Substantia nigra (tissue), 51 donors: ENCODE measurements at places on chromosomes 3 and 15.

DNA sequence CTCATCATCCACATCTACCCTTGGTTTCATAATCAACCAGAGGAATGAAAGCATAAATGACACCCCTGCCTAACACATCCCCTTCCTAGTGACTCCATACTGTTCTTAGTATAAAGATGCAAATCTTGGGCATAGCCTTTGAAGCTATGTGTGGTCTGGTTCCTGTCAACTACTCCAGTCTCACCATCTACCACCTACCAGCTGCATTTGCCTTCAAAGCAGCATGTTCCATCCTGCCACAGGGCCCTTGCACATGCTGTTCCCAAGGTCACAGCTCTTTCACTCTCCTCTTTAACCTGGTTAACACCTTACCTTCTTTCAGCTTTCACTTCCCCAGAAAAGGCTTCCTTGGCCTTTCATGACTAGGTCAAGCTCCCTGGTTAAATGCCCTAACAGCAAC, 62.3 kb upstream of the ARHGEF3 start:
- no peak for DNase-seq

DNA sequence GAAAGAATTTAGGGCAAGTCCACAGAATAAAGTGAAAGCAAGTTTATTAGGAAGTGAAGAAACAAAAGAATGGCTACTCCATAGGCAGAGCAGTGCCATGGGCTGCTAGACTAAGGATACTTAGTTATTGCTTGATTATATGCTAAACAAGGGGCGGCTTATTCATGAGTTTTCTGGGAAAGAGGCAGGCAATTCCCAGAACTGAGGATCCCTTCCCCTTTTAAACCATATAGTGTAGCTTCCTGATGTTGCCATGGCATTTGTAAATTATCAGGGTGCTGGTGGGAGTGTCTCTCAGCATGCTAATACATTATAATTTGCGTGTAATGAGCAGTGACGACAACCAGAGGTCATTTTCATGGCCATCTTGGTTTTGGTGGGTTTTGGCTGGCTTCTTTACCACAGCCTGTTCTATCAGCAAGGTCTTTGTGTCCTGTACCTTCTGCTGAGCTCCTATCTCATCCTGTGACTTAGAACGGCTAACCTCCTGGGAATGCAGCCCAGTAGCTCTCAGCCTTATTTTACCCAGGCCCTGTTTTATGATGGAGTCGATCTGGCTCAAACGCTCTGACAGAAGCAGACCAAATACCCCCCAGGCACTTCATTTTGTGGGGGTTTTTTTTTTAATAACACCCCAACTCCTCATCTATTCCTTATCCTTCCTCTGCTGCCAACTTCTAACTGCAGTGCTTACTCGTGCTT, 103.0 kb upstream of the RARB start:
- DNase-seq: no peak

DNA sequence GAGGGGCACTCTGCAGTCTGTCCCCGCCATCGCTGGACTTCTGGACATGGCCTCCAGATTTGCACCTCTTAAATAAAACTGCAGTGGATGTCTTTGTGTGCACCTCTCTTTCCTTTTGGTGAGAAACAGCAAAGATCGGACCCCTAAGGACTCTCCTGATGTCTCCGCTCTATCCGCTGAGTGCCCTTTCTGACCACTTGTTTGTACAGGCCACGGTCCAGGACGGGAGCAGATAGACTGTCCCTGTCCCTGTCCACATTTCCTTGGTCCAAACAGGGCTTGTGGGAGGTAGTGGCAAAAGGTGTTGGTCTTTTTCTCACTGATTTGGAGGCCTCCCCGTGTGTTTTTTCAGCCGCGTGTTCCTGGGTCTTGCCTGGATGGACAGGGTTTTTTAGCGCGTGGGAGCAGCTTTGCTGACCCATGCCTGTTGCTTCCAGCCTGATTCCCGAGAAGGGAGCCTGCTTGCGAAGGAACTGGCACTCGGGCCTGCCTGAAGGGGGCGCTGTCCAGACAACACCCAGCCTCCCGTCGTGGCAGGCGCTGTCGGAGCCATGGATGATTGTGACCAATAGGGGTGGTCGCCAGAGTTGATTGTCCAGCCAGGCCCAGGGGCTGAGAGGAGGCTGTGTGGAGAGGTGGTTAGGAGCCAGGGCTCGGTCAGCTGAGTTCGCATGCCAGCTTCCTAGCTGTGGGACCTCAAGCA, 13.2 kb upstream of the STAB1 start:
- DNase-seq: no peak

DNA sequence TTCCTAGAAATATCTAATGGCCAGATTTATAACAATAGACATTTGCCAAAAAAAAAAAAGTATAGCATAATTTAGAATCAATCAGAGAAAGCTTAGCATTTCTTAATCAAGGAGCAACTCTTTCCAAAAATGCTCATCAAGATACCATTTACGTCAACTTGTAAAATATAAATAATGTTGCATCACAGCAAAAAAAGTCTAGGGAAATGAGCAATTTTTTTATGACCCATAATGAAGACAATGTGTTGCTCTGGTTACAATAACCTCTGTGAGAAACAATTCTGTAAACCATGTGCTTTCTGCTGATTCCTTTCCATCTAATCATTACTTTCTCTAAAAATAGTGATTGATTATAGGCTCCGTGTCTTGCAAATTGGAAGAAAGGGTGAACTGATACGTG, 36.3 kb downstream of the KBTBD8 start:
- DNase-seq: no peak

- DNase-seq: no peak
These were observed 183.3 kb downstream of the NSUN3 start for GRCh38 chr3:94246171-94246570.

DNA sequence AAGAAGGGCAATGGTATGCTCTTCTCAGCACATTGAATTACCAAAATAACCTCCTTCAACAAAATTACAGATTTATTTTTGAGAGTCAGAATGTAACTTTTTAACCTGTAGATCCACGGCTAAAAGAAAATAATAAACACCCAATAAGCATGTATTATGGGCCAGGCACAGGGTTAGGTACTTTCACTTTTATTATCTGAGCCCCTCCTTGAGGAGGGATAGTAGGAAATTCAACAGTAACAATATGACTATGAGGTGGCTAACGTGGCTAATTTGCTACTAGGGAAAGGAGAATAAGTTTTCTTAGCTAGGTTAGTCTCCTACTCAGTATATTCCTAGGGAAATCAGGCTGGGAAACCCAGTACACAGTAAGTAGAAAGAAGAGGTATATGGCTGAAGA, 306.9 kb downstream of the GAP43 start:
- no peak for DNase-seq

- no peak for DNase-seq
These were observed 41.9 kb upstream of the SLC41A3 start for GRCh38 chr3:126125781-126126251.

DNA sequence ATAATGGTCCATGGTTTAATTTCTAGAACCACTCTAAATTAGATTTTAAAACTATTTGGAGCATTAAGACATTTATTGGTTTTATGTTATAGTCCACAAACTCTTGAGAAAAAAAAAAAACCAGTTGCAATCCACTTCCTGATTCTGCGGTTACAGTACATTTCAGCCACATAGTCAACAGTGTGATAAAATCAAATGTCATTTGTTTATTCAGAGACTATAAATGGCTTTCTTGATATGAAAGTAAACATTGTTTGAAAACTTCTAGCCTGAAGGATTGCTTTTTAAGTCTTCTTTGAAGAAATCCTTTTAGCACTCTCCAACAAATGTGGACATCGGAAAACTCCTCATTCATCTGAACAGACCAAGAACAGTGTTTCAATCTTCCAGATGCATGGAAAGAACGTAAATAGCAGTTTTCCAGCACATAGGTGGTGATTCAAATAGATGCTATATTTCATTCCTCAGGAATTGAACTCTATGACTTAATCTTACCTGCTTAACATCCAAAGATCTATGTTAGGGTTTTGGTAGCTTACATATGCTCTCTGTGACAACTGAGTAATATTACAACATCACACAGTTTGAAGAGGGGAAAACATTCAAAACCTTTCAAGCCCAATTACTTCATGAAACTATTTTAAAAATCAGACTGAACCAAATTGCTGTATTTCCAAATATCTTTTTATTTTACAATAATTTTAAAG, 87.8 kb upstream of the UBE2E2 start:
- no peak for DNase-seq

- no peak for DNase-seq
These were observed 157.8 kb upstream of the ROPN1 start for GRCh38 chr3:124149771-124150170.

DNA sequence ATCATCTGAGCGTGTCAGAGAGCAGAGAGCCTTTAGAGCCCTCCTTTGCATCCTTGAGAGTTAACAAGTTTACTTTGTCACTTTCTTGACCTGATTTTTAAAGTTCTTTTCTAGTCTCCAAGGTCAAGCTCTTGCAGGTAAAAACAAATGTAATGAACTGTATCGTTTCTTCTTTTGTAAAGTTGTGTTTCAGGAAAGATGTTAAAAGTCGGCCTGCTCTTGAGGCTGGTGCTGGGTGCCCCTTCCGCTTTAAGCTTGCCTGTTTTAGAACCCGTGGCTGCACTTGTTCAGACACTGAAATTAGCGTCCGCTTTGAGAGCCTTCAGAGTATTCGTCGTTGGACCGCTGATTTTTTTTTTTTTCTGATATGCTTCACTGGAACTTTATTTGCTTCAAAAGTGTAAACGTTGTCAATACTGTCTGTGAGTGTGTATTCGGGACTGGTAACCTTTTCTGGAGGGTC, 52.6 kb upstream of the ULK4 start:
- no peak for DNase-seq
